Breast epithelium (tissue), 4 donors: ENCODE measurements at places on chromosomes 12 and 14.
A peak's percentile ranks its signal among the peaks of the same experiment; 100 is the strongest.

DNA sequence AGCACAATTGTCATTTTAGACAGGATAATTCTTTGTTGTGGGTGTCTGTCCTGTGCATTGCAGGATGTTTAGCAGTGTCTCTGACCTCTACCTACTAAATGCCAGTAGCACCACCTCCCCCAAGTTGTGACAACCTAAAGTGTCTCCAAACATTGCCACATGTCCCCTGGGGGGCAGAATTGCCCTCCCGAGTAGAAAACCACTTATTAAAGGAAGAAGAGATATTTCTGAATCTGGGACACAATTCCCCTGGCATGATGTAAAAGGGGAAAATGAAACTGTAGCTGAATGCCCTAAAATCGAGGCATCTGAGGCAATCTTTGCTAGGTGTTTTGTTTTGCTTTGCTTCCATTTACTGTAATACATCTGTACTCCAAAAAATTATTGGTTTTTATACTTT, 116.8 kb upstream of the NAP1L1 start:
- H3K36me3 ChIP-seq = no peaks in the 10 kb centered on the region
- no peak overlapping the region for H3K4me3 ChIP-seq
- DNase-seq = no peak

DNA sequence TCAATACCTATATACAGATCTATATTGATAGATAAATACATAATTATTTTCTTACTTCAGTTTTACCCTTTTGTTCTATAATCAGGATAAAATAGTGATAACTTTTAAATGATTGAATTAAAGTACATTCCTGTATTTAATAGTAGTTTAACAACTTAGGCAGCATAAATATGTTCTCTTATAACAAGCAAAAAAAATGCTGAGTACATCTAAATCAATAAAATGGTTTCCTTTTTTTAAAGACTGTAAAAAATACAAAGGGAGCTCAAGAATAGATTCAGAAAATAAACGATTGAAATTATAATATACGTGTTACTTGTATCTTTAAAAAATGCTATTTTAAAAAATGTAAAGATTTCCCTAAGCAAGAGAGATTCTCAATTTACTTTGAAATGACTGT, 393.7 kb upstream of the TMEM132C start:
- no peak overlapping the region for H3K27ac ChIP-seq
- H3K4me1 ChIP-seq = no peaks in the 10 kb centered on the region
- no peak for DNase-seq
- no peaks in the 10 kb centered on the region for H3K27me3 ChIP-seq
- H3K36me3 ChIP-seq = no peaks in the 10 kb centered on the region

DNA sequence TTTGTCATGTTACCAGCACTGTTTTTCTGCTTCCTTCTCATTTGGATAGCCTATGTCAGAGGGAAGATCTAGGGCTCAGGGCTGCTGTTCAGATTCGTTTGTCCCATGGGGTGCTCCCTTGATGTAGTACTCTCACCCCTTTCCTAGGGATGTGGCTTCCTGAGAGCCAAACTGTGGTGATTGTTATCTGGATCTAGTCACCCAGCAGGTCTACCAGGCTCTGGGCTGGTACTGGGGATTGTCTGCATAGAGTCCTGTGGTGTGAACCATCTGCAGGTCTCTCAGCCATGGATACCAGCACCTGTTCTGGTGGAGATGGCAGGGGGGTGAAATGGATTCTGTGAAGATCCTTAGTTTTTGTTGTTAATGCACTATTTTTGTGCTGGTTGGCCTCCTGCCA, 5.5 kb upstream of the SERPINA11 start:
- no peak overlapping the region for H3K27ac ChIP-seq
- H3K4me3 ChIP-seq = no peak overlapping the region

- H3K27me3 ChIP-seq = no peaks in the 10 kb centered on the region
- H3K4me1 ChIP-seq = no peaks in the 10 kb centered on the region
- no peak overlapping the region for H3K27ac ChIP-seq
These were observed 78.1 kb downstream of the KSR2 start for GRCh38 chr12:117890644-117891043.

DNA sequence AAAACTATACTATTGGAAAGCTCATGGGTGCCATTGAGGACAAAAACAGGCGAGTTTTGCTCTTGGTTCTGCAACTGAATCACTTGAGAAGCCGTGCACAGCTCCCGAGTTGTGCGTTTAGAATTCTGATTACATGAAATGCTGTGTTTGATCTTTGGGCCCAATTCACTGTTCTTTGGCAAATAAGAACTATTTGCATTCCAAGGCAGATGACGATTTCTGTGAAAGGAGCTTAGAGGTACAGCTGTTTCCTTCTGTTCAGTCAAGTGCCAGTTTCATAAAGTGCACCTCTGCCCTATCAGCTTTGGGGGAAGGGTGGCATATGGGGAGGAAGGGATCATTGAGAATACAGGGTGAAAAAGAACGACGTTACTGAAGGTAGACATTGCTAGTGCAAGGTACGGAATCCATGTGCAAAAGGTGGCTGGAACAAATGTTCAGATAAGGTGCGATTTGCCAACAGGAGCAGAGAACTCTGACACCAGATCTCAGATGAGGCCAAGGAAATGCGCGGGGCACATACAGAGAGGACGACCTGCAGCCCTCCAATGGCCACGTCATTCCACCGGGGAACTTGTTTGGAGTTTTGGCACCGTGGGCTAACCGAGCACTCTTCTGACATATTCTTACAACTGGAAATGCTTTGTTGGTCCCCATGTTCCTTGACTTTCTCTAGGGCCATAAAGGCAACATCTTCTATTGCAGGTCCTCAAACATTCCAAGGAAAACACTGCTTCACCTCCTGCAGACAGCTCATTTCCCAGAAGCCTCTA, 30.1 kb downstream of the TCHP start:
- no peak overlapping the region for H3K27ac ChIP-seq
- H3K4me1 ChIP-seq = no peaks in the 10 kb centered on the region
- no peak overlapping the region for H3K4me3 ChIP-seq
- no peak for DNase-seq
- H3K27me3 ChIP-seq = no peaks in the 10 kb centered on the region

- DNase-seq = no peak
- H3K4me3 ChIP-seq = no peak overlapping the region
- no peaks in the 10 kb centered on the region for H3K36me3 ChIP-seq
These were observed 33.2 kb upstream of the STRN3 start for GRCh38 chr14:31059152-31059924.

DNA sequence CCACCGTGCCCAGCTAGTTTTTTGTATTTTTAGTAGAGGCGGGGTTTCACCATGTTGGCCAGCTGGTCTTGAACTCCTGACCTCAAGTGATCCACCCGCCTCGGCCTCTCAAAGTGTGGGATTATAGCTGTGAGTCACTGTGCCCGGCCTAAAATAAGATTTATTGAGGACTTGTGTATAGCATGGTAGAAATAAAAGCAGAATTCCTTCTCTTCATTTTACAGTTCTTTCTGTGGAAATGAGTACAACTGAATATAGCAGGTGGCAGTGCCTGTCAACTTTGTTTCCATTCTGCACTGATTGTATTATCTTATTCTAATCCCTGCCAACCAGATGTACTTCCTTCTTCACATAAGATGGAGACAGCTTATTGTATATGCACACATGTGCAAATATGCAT, 41.0 kb downstream of the DIP2B start:
- no peak overlapping the region for H3K27ac ChIP-seq

DNA sequence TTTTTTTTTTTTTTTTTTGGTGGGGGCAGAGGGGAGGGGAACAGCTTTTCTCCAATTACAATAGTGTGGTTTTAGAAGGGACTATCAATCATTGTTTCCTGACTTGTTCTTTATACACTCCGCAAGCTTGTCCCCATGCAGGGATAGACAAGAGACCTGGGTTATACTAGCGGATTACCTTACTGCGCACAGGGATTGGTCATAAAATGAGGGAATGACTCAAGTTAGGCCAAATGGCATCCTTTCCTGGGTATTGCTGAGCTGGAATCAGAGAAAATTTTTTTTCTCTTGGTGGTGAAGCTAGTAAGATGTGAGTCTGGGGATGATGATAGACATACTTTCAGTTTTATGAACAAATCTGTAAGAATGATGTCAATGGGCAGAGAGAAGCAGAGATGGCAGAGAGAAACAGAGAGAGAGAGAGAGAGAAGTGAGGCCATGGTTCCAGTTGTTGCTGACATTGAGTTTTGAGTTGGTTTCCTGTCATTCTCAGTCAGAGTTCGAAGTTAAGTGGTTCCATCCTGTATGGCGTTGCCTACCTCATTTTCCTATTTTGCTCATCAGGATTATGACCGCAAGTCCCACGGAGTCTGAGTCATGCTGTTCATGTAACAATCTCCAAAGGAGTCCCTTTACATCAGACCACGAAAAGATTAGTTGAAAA, 59.1 kb upstream of the OTOGL start:
- H3K36me3 ChIP-seq = no peaks in the 10 kb centered on the region
- H3K27ac ChIP-seq = no peak overlapping the region
- no peaks in the 10 kb centered on the region for H3K4me1 ChIP-seq

GRCh38 chr12:131850856-131851559, 22.8 kb downstream of the MMP17 start:
- H3K27me3 ChIP-seq = no peaks in the 10 kb centered on the region
- no peaks in the 10 kb centered on the region for H3K4me1 ChIP-seq
- no peak overlapping the region for H3K27ac ChIP-seq
- no peaks in the 10 kb centered on the region for H3K36me3 ChIP-seq

DNA sequence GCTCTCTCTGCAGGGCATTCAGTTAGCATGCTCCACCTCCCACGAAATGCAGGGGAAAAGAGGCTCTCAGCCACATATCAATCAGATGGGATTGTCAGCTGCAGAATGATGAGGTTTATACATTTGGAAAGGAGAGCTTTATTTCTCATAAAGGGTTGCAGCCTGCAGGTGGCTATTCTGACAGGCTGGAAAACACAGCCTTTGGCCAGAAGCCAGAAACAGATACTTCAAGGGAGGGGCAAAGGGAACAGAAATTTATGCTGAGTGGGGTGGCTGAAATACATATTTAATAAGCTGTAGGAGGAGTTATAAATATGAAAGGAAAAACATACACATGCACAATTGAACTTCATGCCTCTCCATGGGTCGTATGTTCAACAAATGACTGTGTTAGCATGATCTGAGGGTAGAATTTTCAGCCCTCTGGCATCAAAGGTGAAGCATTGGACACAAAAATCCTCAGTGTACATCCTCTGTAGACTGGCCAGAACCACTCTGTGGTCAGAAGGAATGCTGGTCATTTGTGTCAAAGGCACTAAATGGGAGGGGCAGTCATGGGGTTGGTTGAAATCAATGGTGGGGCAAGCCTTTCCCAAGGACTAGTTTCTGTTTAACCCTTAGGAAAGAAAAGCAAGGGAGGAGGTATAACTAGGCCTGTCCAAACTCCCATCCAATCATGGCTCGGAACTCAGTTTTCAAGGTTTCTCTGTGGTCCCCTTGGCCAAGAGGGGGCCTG, 62.4 kb downstream of the TMX1 start:
- no peaks in the 10 kb centered on the region for H3K36me3 ChIP-seq
- H3K4me1 ChIP-seq = peaks cover 6% of the 10 kb centered on the region
- no peak overlapping the region for H3K4me3 ChIP-seq
- no peaks in the 10 kb centered on the region for H3K27me3 ChIP-seq
- DNase-seq = no peak

DNA sequence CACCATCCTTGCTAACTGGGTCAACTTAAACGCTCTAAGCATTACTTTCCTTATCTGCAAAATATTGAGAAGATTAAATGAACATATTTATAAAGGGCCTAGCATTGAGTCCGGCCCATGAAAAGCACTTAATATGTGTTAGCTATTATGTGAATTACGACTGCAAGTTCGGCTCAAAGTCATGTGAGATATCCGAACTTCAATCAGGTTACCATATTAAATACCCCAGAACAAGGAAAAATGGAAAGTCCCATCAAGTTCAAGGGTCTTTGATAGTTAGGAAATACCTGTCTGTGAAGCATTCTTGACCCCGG, 487 bp upstream of the NRDE2 start:
- H3K4me1 ChIP-seq = peaks cover 7% of the 10 kb centered on the region
- H3K27me3 ChIP-seq = no peaks in the 10 kb centered on the region
- peak overlapping the region; percentile 86 for H3K27ac ChIP-seq
- no peaks in the 10 kb centered on the region for H3K36me3 ChIP-seq

DNA sequence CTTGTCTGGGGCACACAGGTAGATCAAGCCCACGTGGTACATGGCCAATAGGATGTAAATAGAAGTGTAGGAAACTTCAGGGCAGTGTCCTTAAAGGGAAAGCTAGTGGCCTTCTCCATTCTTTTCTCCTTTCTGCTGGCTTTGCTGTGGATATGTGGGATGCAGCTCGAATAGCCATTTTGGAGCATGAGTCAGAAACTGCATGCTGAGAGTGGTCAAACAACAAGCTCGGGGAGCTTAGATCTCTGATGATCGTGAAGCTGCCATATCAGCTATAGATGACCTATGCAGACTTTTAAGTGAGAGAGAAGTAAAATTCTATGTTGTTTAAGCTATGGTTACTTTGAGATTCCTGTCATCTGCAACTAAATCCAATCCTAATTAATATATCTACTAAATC, 241.3 kb upstream of the DAAM1 start:
- no peaks in the 10 kb centered on the region for H3K27me3 ChIP-seq
- H3K36me3 ChIP-seq = no peaks in the 10 kb centered on the region
- no peak overlapping the region for H3K4me3 ChIP-seq
- H3K27ac ChIP-seq = no peak overlapping the region
- H3K4me1 ChIP-seq = no peaks in the 10 kb centered on the region

DNA sequence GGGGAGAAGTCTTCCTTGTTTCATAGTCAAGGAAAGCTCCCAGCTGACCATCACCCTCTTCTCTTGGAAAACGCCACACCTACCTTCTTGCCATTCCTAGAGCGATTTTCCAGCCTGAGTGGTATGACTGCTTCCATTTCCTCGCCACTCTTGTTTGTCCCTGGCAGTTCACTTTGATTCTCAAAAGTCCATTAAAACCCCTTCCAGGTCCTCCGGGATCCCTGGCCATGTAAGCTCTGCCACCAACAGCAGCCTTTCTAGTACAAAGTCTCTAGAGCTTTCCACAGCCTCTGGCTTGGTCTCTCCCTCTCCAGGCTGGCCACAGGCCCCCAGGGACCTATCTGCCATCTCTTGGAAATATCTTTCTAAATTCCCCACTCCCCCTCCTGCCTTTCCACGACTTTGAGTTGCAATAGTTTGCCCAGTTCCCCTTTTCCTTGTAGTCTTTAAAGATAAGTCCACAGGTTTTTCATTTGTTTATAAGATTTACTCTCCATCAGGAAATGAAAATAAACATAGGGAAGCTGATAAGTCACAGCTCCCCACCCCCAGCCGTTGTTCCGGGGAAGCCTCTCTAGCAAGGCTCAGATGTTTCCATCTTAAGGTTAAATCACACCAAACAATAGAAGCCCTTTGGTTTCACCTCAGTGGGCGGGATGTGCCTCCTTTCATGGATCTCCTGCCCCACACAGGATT, 42.9 kb upstream of the SINHCAF start:
- H3K27me3 ChIP-seq = no peaks in the 10 kb centered on the region
- H3K4me1 ChIP-seq = no peaks in the 10 kb centered on the region
- H3K27ac ChIP-seq = no peak overlapping the region
- no peak overlapping the region for H3K4me3 ChIP-seq
- no peaks in the 10 kb centered on the region for H3K36me3 ChIP-seq
